Mesangial cell (primary cell): ENCODE measurements at places on chromosomes 5 and 9. TPM values are rescaled to one million over a fixed set of nuclear protein-coding genes. Genes with fewer than 3 reads are reported as not detected.

The SH3GLB2 gene
- total RNA-seq = 56.5 and 82.0 TPM in 2 replicates

The PAIP2 gene
- 30.9 and 34.1 TPM in 2 replicates for total RNA-seq

The INSYN2B gene
- total RNA-seq = 0.76 and 6.2 TPM in 2 replicates

The GPR21 gene
- total RNA-seq = not detected in 2 replicates

The RBM18 gene
- total RNA-seq = 6.2 and 9.0 TPM in 2 replicates

The SHOC1 gene
- total RNA-seq = not detected in 2 replicates

The PCDHGA4 gene
- total RNA-seq = 0.33 and 2.2 TPM in 2 replicates

The CEMIP2 gene
- 106 and 125 TPM in 2 replicates for total RNA-seq

The NIM1K gene
- total RNA-seq = 0.13 TPM in 1 of 2 replicates, not detected in the other

The KCTD16 gene
- total RNA-seq = 0.13 and 1.1 TPM in 2 replicates

The SCGB3A2 gene
- not detected in 2 replicates for total RNA-seq

The TAS2R1 gene
- total RNA-seq = not detected in 2 replicates
